CD4-positive, alpha-beta T cell treated with Interleukin-10 for 1 hour (primary cell): ENCODE measurements at places on chromosomes 16 and 17.

DNA sequence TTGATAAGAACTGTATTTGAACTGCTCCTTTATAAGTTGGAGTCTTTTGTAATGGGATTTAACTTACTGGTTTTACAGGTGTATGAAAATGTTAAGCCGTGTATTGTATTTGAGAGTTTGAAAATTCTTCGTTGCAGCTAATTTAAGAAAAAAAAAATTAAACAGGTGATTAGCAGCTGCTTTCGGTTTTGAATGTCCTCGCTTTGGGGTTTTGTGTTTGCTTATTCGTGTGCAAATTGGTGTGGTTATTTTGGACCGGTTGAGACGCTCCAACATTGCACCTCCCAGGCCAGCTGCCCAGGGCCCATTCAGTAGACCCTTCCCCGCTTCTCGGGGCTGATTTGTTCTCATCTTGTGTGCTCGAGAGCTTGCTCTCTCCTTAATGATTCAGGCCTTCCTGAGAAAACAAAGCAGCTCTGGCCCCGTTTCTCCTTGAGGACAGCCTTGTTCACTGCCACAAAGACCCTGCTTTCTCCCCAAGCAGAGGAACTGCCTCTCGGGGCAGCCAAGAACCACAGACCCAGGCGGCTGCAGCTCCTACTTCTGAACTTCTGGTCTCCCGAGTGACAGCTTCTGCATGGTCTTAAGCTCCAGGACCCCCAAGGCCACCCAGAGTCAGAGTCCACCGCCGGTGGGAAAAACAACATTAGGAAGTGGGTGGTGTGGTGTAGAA, 100.5 kb downstream of the MSI2 start:
- no peak for DNase-seq

GRCh38 chr16:66322174-66322573, 44.3 kb upstream of the CDH5 start:
- DNase-seq: no peak

GRCh38 chr16:86630471-86630870, 52.1 kb downstream of the FOXL1 start:
- DNase-seq: no peak

DNA sequence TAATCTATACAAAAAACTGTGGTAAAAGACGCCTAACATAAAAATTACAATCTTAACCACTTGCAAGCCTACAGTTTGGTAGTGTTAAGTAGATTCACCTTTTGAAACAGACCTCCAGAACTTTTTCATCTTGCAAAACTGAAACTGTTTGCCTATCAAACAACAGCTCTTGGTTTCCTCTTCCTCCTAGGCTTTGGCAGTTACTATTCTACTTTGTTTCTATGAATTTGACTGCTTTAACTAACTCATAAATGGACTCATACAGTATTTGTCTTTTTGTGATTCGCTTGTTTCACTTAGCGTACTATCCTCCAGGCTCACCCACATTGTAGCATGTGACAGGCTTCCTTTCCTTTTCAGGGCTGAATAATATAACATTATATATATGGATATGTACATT, 97.0 kb downstream of the PRKCA start:
- peak; percentile 48 for DNase-seq

DNA sequence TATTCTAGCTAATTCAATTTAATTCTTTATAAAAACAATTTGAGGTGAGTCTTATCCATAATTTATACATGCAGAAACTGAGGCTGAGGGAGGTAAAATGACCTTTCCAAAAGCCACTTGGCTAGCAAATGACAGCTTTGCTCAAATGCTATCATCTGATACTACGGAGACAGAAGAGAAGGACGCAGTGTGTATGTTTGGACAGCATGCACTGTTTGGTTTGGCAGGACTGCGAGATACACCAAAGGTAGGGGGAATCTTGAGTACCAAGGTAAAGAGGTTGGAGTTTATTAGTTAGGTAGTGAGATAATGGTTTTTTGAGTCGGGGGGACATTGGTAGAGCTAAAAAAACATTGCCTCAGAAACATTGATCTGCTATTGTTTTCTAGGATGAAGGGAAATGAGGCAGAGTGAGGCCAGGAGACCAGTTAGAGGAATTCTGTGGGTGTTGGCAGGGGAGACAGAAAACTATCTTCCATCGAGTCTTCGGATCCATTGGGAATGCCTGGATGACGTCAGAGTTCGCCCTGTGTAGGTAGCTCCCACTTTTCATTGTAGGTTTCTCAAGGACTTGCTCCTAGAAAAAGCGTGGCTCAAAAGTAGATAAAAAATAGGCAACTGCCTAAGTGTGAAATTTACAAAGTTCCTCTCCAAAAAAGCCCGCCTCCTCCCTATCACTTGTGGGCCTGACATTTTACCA, 2.5 kb upstream of the HS3ST4 start:
- no peak for DNase-seq

DNA sequence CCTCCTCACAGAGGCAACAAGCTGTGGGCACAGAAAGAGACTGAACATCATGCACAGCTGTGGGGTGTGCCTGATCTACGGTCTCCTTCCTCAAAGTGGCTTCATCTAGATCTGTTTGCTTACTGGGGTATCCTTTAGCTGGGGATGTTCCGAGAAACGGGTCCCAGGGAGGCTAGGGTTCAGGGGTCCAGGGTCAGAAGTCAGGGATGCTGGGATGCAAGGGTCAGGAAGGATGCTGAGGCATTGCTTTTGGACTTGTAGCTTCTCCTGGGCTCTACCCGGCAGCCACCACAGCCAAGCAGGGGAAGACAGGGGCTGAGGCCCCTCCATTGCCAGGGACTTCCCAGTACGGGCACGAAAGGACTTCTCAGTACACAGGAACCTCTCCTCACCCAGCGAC, 6.6 kb downstream of the CD300LG start:
- no peak for DNase-seq

DNA sequence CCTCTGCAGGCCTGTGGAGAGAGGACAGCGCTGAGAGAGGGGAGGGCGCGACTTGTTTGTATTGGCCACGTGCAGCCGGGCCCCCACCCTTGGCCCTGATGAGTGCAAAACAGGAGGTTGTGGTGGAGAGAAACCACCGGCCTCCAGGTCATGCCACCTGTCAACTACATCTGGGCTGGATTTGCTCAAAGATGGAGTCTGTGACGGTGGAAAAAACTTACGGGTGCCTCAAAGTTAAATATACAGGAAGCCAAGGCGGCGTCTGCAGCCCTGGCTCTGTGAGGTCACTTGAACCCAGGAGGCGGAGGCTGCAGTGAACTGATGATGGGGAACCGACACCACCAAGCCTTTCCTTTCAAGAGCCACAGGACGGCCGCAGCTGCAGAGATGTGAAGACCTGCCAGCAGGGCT, 15.7 kb downstream of the C16orf74 start:
- DNase-seq: peak; percentile 52

DNA sequence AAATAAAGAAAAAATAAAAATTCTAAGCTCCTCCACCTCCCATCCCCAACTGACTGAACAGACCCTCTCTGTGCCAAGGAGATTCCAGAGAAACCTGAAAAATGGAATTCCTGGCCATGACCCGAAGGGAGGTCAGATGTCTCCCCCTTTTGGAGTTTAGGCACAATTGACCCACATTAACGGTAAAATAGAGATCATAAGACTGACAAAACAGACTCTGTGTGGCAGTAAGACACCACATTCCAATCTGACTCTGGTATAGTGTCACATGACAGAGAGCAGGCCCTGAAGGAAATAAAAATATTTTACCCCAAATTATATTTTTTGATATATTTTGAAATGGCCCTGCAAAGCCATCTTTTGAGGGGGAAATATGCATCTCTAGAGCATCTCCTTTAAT, 115.1 kb upstream of the ZKSCAN2 start:
- DNase-seq: no peak

- no peak for DNase-seq
Observed at GRCh38 chr17:15510361-15510760, 42.9 kb upstream of the CDRT4 start.

- DNase-seq: peak; percentile 71
Observed at GRCh38 chr16:24504472-24505345, 34.7 kb upstream of the RBBP6 start.

DNA sequence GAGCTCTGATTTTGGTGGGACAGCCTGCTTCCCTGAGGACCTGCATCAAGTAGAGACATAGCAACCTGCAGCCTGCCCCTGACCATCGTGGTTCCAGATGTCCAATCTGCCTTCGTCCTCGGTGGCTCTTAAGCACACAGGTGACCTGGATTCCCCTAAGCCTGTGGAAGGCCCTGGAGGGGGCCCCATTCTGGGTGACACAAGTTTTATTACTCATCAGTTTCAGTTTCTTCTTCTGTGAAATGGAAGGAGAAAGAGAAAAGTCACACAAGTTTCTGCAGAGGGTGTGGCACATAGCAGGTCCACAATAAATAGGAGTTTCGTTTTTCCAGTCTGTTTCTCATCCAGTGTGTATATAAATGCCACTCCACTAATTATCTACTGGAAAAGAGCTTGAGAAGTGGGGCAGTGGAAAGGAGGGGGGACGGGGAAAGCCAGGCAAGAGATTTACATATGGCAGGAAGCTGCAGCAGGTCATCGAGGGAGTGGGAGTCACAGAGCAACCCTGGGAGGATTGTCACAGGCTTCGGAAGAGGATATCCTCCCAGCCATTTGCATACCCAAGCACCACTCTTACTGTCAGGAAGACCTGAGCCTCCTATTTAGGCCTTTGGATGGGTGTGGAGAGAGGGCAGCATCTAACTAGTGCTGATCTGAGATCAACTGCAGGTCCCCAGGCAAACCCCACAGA, 10.0 kb upstream of the NOS2 start:
- no peak for DNase-seq

GRCh38 chr17:4901648-4902344, 1.1 kb downstream of the CHRNE start:
- DNase-seq: peak; percentile 50

- DNase-seq: no peak
Observed at GRCh38 chr16:86200722-86201121, 301.8 kb downstream of the IRF8 start.

DNA sequence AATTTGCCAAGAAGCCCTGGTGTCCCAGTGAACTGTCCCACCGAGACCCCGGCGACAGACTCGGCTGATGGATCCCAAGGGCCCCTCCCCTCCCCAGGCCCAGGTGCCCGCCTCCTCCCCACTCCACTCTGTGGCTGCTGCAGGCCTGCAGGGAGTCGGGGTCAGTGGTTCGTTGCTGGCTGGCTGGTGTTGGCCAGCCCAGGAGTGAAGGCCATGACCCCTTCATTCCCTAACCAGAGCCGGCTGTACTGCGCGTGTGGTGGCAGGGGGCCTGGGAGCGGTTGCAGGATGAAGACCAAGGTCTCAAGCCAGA, 9.2 kb upstream of the TBX2 start:
- no peak for DNase-seq

- no peak for DNase-seq
Observed at GRCh38 chr16:48955837-48956236, 325.8 kb downstream of the CBLN1 start.

GRCh38 chr17:13587487-13588338, 14.0 kb downstream of the HS3ST3A1 start:
- DNase-seq: no peak

- DNase-seq: no peak
Observed at GRCh38 chr16:80273635-80274538, 266.9 kb upstream of the DYNLRB2 start.

DNA sequence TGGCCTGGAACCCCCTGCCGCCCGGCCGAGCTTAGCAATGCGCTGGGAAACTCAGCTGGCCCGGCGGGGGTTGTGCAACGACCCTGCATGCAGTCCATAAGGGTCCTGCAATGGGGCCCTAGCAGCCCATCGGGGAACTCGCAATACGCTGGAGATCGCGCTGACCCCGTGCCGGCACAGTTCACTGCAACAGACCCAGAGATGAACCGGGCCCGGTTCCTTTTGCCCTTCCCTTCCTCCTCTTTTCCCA, 375 bp downstream of the SLC25A11 start:
- DNase-seq: no peak

DNA sequence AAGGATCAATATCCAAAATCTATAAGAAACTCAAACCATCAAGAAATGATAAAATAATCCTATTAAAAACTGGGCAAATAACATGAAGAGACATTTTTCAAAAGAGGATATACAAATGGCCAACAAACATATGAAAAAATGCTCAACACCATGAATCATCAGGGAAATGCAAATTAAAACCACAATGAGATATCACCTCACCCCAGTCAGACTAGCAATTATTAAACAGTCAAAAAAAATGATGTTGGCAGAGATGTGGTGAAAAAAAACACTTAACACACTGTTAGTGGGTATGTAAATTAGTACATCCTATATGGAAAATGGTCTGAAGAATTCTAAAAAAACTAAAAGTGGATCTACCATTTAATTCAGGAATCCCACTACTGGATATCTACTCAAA, 379.0 kb upstream of the SOX9 start:
- no peak for DNase-seq

DNA sequence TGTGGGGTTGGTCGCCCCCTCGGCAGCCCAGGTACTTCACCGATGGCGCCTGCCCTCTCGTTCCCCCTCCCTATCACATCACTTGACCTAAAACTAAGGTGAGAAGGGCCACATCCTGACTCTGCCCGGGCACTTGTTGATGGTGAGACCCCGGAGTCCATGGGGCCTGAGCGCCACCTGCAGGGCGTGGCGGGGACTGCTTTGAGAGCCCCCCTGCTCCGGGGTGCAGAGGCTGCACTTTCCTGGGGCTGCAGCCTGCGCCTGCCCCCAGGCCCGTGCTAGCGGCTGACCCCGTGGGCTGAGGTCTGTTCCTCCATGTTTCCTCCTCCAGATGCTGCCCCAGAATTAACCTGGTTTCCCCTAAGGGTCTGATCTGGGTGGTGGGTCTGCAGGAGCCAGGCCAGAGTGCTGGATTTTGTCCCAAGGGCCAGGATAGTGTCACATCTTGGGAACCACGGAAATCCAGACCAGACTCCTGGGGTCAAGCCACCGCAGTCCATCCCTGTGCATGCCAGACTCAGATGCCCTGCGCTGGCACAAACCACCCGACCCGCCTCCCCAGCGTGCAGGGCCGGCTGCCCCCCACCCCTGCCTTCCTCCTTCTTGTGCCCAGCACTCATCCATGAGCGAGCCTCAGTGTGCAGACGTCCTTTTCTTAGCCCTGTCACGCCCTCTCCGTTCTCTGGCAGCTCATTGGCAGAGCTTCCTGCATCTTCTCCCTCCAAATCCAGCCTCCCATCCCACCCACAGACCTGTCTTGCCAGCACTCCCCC, 2.7 kb downstream of the NDUFAF8 start:
- DNase-seq: peak; percentile 66

GRCh38 chr17:75036643-75037268, 10.0 kb downstream of the ATP5PD start:
- DNase-seq: peak; percentile 95

DNA sequence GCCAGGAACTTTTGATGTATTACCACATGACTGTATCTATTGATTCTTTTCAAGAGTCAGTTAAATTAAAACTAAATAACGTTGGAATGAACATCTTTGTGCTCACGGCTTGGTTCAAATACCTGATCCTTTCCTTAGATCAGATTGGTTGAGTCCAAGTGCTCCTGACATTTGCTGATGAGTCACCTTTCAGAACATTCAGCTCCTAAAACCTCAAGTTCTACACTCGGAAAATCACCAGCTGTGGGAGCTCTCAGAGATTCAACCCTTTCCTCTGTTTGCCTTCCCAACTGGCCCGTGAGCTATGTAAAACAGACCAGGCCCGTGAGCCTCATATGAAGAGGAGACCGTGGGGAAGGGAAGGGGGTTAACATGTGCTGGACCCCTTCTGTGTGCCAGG, 68.1 kb downstream of the RTN4RL1 start:
- DNase-seq: no peak

- DNase-seq: no peak
Observed at GRCh38 chr17:20989481-20989880, 53.3 kb downstream of the USP22 start.
